ENCODE measurements at places on chromosomes 11 and 22.

GRCh38 chr11:129950101-129951091, 52.2 kb downstream of the PRDM10 start:
- DNase-seq: no peak

DNA sequence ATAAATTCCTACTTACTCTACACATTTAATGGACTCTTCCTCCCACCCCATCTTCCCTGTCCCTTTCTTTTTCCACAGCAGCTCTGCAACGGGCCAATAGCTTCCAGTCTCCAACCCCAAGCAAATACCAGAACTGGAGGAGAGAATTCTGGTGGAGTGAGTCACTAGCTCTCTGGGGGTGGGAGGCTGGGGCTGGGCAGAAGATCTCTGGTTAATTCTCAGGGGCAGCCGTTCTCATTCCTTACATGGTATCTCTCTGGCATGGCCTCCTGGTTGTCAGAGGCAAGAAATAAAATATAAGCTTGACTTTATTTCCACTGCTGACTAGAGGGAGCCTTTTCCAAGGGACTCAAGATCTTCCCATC, 90.4 kb upstream of the PARVA start:
- no peak for DNase-seq

DNA sequence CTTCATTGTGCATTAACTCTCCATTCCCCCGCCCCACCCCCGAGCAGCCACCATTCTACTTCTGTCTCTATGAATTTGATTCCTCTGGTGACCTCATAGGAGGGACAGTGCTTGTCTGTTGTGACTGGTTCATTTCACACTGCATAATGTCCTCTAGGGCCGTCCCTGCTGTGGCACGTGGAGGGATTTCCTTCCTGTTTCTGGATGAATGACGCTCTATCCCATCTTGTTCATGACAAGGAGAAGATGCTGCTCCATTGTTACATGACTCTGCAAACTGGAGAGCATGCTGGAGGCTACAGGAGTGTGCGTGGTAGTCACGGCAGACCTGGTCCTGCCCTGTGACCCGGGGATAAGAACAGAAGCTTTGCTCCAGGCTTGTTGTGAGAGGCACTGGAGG, 61.3 kb downstream of the RTL6 start:
- DNase-seq: no peak

- DNase-seq: no peak
These were observed 120.7 kb upstream of the SERPIND1 start for GRCh38 chr22:20653012-20653794.

DNA sequence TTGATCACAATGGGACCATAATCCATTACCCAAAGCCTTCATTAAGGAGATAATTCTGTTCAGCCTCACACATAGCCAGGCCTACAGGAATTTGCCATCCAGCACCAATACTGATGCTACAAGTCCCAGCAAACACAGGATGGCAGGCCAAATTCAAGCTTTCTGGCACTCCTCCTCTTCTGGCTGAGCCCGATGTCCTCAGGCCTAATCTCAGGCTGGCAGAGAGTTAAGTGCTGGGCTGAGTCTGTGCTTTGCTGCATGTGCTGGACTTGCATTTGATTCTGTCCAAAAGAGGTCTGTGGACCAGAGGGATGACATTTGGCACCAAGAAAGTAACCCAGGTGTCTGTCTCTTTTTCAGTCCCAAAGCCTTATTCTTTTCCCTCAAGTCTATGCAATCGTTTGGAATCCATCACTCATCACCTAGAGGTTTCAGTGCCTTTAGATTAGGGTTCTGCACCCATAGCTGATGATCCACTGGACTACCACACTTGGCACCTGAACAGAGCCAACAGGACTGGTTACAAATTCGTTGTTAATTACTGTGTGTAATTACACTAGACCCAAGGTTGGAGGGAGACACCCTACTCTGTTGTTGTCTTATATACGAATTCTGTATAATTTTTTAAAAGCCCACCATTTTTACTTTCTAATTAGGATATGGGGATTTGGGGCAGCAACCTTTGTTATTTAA, 19.4 kb upstream of the LIN7C start:
- DNase-seq: no peak

DNA sequence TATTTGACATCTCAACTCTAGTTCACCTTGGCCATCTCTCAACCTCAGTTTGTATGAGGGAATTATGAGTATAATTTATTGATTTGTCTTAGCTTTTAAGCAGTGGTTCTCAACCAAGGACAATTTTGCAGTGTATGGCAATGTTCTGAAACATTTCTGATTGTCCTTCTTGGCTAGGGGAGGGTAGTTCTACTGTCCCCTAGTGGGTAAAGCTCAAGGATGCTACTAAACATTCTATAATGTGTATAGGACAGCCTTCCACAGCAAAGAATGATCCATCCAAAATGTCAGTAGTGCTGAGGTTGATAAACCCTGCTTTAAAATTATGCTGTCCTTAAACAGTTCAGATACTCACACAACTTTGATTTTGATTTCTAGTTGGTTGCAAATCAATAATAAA, 78.1 kb upstream of the ALKBH3 start:
- DNase-seq: no peak

GRCh38 chr22:40634119-40634903, 2.2 kb downstream of the MRTFA start:
- no peak for DNase-seq

DNA sequence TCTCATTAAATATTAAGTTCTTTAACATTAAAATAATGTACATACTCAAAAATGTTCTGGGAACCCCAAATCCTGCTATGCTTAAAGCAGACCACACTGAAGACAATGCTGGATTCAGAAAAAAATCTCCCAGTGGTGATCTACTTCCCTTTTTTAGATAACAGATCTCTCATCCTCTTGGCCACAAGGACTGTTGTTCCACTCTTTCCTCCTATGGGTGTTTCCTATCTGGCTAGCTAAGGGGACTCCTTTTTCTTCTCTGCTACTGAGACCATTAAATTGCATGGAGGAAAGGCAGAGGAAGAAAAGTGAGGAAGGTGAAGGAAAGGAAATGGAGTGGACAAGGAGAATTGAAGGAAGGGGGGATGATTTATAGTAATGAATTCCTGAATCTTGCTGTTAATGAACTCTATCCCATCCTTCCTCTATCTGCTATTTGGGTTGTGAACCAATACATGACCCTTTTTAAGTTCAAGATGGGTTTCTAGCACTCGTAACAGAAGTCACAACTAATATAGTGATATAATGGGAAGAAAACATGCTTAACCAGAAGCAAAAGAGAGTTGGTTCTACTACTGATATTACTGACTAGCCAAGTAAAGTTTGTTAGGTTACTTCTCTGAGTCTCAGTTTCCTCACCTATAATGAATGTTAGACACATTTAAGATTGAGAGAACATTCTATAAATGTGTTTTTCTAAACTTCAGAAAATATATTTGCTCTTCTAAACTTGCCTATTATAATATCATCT, 53.2 kb downstream of the PIK3C2A start:
- no peak for DNase-seq

GRCh38 chr11:74909385-74909784, 39.5 kb downstream of the XRRA1 start:
- DNase-seq: no peak

GRCh38 chr11:123760894-123761293, 6.6 kb upstream of the OR6X1 start:
- no peak for DNase-seq

GRCh38 chr11:93972790-93973189, 48.4 kb upstream of the HEPHL1 start:
- DNase-seq: no peak

DNA sequence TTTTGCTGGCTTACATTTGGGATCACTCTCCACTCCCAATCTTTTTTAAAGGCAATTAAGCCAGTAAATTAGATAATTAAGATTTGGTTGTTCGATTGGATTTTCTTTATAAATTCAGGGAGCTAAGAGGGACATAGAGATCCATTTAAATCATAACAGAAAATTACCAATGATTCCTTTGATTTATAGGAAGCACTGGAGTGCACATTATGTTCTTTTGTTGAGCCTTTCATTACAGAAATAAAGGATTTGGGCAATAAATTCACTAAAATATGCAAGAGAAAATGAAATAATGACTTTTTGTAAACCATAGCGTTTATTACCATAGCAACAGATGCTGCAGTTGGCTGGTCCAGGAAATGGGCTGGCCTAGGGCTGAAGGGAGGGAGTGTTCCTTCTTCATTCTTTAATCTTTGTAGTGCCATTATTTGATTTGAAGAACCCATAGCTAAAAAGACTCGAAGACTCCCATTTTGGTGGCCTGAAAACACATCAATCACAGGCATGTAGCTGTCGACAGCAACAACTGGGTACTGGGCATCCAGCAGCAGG, 73.0 kb downstream of the C2CD3 start:
- DNase-seq: no peak

DNA sequence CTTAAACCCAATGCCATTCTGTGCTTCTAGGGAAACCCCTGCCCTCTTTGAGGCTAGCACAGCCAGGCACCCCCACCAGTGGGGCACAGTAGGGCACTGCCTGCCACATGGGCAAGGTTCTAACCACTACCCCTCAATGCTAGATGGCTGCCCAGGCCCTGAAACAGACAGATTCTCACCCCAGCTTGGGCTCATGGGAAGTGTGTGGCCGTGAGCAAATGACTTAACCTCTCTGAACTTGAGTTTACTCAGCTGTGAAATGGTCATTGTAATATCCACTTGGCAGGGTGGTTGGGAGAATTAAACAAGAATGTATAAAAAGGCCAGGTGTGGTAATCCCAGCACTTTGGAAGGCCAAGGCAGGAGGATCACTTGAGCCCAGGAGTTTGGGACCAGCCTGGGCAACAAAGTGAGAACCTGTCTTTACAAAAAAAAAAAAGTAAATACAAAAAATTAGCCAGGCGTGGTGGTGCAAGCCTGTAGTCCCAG, 22.4 kb downstream of the C22orf23 start:
- no peak for DNase-seq

GRCh38 chr11:66359662-66360087, 11.9 kb downstream of the SLC29A2 start:
- DNase-seq: no peak

DNA sequence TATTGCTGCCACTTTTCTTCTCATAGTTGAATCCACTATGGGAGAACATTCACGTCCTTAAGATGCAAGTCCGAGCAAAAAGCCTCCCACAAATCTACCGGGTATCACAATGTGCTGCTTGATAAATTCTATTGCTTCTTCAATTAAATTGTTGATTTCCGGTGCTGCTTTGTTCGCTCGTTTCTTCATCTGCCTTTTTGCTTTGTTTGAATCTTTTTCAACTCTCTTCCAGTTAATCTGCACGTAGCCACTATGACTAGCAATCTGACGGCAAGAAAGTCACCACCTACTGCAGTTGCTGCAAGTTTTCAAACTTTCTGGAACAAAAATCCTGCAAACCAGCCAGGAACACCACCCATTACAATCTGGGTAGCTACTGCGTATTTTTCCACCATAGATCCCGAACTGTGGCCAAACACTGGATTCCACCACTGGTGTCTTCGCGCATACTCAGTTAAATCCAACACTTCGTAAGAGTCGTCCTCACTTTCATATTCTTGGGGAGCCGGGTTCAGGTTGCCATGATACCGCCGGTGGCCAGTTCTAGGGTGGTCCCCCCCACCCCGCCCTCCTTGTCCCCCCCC, 59.1 kb downstream of the CLMP start:
- DNase-seq: no peak

DNA sequence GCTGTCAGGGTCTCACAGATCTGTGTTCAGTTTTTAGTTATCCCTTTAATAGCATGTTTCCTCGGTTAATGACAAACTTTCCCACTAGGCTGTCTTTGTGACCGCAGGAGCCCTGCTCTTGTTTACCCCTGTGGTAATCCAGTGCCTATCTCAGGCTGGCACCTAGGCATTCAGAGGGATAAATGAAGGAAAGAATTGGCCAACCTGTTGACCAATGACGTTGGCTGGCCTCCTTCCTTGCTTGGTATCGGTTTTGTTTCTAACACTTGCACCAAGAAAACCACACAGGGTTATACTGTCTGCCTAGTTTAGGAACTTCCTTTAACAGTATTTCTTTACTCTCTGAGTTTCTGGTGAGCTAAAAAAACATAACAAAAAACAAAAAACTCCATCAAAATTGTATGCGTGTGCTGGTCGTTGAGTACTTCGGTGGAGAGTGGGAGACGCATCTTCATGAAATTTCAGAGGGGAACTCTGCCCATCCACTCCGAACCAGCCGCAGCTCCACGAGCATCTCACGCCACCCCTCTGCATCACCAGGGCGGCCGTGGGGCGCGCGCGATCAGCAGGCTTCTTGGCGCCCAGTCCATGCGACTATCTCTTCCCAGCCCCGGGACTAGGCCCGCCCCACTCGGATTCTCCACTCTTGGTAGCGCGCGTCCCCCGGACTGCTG, 563 bp upstream of the ENDOD1 start:
- no peak for DNase-seq

DNA sequence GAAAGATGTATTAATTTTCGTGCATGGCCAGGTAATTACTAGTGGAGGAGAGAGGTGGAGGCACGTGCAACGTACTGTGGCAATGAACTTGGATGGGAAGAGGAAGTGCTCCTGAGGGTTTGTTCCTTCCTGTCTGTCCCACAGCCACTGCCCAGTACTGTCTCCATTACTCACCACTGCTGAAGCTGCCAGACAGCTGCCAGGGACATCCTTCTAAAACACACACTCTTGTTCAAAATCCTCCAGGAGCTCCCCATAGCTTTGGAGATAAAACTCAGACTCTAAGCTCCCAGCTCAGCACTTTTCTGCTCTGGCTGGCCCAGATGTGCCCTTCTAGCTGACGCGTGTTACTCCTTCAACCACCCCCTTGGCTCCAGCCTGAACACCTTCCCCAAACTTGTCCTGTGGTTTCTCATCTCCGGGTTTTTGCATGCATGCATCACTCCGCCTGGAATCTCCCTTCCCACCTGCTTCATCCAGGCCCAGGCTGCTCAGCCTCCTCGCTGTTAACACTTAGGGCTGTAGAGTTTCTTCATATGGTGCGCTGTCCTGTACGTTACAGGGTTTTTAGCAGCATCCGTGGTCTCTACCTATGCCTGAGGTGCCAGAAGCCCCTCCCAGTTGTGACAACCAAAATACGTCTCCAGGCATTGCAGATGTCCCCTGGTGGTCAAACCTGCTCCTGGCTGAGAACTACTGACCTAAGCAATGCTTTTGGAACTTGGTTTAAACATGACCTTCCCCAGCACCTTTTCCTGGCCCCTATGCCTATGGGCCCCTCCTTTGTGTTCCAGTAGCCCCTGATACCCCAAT, 69.5 kb downstream of the C11orf91 start:
- no peak for DNase-seq

- DNase-seq: no peak
These were observed 7.0 kb downstream of the PTPRJ start for GRCh38 chr11:47987310-47987709.

DNA sequence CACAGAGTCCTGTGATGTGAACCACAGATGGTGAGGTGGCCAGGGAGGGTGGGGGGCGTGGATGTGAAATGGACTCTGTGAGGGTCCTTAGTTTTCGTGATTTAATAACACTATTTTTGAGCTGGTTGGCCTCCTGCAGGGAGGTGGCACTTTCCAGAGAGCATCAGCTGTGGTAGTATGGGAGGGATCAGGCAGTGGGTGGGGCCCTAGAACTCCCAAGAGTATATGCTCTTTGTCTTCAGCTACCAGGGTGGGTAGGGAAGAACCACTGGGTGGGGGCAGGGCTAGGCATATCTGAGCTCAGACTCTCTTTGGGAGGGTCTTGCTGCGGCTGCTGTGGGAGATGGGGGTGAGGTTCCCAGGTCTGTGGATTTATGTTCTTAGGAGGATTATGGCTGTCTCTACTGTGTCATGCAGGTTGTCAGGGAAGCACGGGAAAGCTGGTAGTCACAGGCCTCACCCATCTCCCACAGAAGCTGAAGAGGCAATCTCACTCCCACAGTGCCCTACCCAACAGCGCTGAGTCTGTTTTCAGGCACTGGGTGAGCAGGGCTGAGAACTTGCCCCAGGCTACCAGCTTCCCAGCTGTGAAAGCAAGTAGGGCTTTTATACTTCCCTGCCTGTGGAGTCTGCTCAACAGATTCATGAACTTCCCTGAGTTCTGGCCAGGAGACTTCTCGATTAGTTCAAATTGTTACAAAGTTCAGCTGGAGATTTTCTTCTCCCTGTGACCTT, 47.9 kb upstream of the SNX19 start:
- DNase-seq: no peak
